ENCODE measurements at places on chromosomes 1 and 21.

DNA sequence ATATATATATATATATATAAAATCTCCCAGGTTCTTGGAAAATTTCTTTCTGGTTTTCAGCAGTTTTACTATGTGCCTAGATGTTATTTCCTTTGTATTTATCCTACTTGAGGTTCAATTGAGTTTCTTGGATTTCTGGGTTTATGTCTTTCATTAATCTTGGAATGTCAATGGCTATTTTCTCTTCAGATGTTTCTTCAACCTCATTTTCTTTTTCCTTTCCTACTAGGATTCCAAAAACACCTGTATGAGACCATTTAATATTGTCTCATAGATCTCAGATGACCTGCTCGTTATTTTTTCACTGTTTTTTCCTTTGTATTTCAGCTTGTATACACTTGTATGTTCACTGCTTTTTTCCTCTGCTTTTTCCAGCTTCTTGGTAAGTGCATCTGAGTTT is 95.4 kb upstream of the DESI2 start:
- DNase-seq: no peak

- DNase-seq: no peak
Observed at GRCh38 chr21:33314111-33314510, 10.7 kb upstream of the IFNAR1 start.

GRCh38 chr21:29219165-29219770 is 79.5 kb upstream of the BACH1 start:
- no peak for DNase-seq

DNA sequence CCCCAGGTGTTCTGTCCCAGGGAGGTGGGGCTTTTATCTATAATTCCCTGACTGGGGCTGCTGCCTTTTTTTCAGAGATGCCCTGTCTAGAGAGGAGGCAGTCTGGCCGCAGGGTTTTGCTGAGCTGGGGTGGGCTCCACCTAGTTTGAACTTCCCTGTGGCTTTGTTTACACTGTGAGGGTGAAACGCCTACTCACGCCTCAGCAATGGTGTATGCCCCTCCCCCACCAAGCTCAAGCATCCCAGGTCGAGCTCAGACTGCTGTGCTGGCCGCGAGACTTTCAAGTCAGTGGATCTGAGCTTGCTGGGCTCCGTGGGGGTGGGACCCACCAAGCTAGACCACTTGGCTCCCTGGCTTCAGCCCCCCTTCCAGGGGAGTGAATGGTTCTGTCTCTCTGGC is 124.3 kb downstream of the CENPF start:
- no peak for DNase-seq

GRCh38 chr1:58983162-58983561 is 199.3 kb upstream of the JUN start:
- no peak for DNase-seq

DNA sequence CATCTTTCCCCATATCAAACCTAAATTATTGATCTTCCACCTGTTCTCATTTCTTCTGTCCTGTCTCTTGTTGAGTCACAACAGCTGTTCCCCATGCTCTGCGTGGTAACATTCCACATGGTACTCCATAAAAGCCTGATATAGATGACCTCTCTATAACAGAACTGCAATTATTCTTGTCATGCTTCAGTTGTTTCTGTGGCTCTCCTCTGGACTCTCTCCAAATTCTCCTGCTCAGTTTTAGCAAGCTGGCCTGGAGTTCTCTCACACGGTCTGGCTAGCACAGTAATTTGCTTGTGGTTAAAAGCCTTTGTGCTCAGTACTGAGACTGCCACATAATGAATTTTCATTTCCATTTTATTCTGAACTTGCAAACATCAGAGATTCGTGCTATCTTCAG is 10.6 kb upstream of the LRRC39 start:
- no peak for DNase-seq

GRCh38 chr1:71087713-71088112 is 6.9 kb upstream of the ZRANB2 start:
- DNase-seq: no peak

GRCh38 chr1:199574950-199575349 is 452.6 kb upstream of the NR5A2 start:
- DNase-seq: no peak

DNA sequence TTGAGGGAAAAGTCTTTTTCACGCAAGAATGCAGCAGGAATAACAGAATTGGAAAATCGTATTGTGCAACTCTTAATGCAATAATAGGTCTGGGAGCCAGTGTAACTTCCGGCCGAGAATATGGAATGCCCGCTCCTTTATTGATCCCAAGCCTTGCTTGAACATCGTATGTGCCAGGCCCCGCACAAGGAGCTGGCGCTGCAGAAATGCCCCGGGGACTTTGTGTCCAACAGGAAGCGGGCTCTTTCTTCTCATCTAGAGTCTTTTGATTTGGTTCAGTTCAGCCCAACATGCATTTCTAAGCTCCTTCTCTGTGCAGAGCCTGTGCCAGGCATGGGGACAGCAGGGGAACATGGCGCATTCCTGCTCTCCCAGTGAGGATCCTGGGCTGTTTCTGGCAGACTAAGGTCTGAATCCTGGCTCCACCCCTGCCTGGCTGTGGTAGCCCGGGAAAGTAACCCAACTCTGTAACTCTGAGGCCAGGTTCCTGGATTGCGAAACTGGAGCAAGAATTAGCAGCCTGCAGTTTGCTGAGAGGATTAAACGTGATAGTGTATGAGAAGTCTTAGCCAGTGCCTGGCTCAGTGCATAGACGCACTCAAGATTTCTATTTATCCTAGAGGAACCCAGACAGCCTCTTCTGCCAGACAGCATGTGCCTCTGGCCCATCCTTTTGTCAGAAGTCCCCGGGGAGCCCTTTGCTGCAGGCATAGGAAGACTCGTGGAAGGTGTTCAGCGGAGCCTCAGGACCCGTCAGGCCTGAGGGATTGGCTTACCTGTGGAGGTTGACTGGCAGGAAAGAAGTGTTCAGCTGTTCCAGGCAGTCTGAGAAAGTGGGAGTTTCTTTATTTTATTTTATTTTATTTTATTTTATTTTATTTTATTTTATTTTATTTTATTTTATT is 987 bp upstream of the CDCP2 start:
- no peak for DNase-seq
